Calu3 (cell line): ENCODE measurements at places on chromosomes 11 and 22.

DNA sequence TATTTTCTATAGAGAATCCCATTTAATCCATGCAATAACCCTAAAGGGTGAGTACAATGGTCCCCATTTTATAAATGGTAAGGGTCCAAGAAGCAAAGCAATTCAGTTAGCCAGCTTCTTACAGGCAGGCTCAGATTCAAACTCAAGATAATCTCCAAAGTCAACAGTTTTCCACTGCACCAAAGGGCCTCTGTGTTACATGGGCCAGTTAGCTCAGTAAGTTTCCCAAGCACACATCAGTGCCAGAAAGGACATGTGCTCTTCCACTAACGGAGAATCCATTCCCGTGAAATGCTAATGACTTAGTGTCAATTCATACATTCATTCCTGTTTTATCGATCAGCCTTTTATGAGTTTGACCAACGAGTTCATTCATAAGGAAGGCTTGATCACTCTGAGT lies 11.0 kb downstream of the SLC43A1 start:
- no peak for DNase-seq

GRCh38 chr11:1309498-1310317 lies at the start of gene TOLLIP:
Gene TOLLIP (minus strand): TSS chr11:1309632. CDS start chr11:1309498, 134 bp downstream.
- DNase-seq = peak; percentile 97

- DNase-seq = no peak
Observed at GRCh38 chr11:134228625-134229024, 4.2 kb downstream of the VPS26B start.

DNA sequence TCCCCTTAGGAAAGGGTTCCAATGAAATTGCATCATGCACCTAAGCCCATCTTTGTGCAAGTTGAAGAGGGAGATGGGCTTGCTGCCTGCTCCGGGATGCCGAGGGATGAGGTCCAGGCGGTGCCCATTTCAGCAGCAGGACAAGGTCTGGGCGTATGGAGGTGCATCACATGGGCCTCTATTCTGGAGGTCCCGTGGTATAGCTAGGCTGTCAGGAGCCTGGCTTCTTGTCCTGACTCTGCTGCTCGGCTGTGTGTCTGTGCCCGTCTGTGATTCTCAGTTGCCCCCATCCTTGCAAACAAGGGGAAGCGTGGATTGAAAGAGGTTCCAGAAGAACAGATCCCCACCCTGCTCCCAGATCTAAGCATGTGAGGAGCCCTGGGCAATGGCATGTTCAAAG lies 130.0 kb downstream of the OSBP2 start:
- no peak for DNase-seq

GRCh38 chr11:73355109-73355508 lies 21.1 kb upstream of the RELT start:
- no peak for DNase-seq

GRCh38 chr11:116330439-116331185 lies 442.2 kb downstream of the BUD13 start:
- no peak for DNase-seq

DNA sequence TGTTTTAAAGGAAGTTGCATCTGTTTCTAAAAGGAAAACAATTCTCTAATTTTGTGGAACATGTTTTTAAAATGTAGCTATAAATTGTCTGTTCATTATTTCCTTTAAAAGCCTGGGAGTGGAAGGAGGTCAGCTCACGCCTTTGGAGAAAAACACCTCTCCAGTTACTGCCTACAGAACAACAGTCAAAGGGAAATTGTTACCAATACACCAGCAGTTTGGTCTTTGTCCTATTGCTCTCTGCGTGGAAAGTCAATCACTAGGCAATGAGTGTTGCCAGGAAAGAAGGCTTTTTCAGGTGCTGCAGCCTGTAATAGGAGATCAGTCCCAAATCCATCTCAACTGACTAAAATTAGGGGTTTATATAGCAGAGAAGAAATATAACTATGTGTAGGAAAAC lies 22.2 kb downstream of the SVIP start:
- no peak for DNase-seq

GRCh38 chr11:32792111-32792947 lies 2.1 kb downstream of the CCDC73 start:
- DNase-seq = no peak

GRCh38 chr11:8812438-8812837 lies 98.6 kb upstream of the AKIP1 start:
- peak; percentile 28 for DNase-seq

GRCh38 chr11:556662-557256 lies 3.8 kb downstream of the LMNTD2 start:
- no peak for DNase-seq

DNA sequence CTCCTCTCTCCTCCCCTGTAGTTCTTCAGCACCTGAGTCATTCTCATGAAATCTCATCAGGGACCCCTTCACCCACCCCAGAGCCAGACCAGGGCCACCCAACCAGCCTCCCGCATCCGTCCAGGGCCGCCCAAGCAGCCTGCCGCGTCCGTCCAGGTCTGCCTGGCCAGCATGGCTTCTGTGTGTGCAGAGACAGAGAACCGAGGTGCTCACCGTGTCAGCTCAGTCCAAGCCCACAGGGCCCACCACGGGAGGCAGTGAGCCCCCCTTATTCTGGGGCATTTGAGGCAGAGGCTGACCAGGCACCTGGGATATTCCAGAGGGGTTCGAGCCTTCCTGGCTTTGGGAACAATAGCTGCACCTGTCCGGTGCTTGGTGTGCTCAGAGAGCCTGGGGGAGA lies 1117.3 kb downstream of the BRD1 start:
- no peak for DNase-seq

DNA sequence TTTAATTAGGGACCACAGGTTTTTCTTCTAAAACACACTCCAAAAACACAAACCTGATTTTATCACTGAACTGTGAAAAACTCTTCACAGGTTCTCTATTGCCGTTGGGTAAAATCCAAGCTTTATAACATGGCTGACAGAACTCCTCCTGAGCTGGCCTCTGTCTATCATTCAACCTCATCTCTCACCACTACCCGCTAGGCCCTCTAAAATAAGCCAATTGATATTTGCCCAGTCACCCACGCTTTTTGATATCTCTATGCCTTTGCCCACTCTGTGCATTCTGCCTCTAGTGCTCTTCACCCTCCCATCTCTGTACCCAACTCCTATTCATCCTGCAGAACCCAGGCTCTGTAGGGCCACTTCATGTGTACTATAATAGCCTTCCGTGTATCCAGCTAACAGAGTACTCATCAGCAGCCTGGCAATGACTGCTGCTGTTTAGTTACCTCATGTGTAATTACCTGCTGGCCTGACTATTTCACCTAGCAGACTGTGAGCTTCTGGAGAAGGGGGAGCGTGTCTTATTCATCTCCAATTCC lies 1.1 kb upstream of the CNGA4 start:
- no peak for DNase-seq

DNA sequence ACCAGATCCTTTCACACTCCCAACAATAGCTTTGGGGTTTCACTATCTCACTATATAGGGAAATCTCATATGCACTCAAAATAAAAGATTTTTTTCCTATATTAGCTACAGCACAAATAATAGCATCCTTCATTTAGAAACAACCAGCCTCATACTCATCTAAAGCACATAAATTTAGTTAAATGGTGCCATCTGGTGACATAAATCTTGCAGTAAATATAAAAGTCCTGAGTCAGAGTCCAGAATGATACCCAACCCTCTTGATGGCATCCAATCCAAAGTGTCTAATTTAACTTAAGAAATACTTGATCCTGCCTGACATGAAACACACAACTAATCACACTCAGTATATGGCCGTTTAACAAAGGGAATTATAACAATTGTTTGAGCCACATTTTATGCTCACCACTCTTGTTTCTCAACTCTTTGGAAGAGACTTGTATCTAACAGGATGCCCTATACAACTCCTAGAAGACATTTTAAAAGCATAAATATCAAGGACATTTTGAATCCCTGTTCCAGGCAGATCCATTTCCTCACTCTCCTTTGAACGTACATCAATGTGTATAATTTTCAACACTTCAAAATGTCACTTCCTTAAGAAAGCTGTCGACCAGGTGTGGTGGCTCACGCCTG lies 36.2 kb downstream of the DLG2 start:
- no peak for DNase-seq

GRCh38 chr11:91717169-91717568 lies 507.4 kb upstream of the FAT3 start:
- DNase-seq = no peak
